Daoy (cell line): ENCODE measurements at places on chromosomes 1 and 21. TPM values are rescaled to one million over a fixed set of nuclear protein-coding genes. Genes with fewer than 3 reads are reported as not detected.

TNFSF4 gene
- total RNA-seq, result 2.7 and 4.5 TPM in 2 replicates

KPRP gene
- total RNA-seq, result not detected in 2 replicates

LMNA gene
- 708 and 737 TPM in 2 replicates for total RNA-seq

ALPL gene
- 1.4 and 2.7 TPM in 2 replicates for total RNA-seq

RIMKLA gene
- 3.0 and 3.7 TPM in 2 replicates for total RNA-seq

FAM151A gene
- total RNA-seq, result not detected in 2 replicates

UBXN10 gene
- 0.11 and 0.48 TPM in 2 replicates for total RNA-seq

CFAP74 gene
- not detected in 2 replicates for total RNA-seq
